Effector memory CD4-positive, alpha-beta T cell (primary cell): ENCODE measurements at places on chromosomes 16 and 17.

DNA sequence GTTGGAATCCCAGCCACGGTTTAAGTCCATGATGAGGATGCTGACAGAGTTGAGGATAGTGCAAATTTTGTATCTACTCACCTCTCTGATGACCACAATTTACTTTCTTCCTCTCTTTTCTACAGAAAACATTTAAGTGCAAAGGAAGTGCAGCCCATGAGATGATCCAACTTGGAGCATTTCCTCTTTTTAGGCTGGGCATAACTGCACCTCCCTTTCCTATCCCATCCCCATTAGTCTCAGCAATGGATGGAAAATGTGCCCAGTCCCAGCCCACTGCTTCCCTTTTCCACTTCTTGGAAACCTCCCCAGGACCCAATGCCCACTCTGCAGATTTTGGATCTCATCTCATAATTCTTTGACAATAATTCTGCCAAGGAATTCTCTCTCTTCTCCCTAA, 16.6 kb upstream of the CCL8 start:
- DNase-seq: no peak

DNA sequence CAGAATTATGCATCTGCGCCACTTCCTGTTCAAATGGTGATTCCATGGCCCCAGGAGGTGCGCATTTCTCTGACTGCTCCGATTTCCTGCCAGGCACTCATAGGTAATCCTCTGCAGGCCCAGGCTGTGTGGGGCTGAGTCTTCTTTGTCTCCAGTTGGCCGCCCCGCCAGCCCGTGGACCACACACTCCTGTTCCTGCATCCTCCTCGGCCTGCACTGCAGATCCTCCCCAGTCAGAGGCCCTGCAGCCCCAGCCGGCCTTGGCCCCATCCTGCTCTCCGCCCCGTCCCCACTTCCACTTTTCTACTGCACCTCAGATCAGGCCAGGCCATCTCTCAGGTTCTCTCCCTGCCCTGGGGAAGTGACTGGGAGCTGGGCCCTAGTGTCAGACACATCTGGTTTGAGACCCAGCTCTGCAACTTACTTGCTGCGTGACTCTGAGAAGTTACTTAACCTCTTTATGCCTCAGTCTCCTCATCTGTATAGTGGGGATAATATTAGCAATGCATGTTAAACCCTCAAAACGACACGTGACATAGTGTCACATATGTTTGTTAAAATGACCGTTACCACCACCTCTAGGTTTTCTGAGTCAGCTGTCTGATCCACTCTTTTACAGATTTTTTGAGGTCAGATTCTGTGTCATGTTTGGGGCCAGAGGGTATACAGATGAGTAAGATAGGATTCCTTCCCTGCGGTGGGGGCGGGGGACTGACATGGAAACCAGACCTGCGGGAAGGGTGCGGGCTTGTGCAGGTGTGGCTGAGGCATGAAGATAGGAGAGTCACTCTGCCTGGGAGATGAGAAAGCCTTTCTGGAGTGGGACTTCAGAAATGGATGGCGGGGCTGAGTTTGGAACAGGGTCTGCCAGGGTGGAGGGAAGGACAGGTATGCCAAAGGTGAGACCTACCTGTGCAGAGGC, 12.8 kb downstream of the RAB11FIP4 start:
- no peak for DNase-seq

GRCh38 chr17:82424001-82424862, 5.8 kb upstream of the OGFOD3 start:
- peak; percentile 11 for DNase-seq

DNA sequence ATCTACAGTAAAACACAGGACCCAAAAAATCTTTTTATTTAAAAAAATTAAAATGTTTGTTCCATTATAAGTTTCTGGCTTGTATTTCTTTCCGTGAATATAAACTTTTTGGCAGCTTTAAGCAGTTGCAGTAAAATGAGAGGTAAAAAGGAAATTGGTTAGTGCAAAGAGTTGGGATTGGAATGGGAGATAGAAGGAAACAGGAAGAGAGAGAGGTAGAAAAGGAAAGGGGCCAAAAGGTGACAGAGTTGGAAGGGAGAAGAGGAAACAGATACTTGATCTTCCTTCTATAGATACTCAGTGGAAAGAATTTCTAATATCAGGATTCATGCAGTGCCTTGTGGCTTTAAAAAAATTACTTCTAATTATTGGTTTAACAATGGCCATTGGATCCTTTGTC, 63.5 kb downstream of the NQO1 start:
- DNase-seq: no peak

DNA sequence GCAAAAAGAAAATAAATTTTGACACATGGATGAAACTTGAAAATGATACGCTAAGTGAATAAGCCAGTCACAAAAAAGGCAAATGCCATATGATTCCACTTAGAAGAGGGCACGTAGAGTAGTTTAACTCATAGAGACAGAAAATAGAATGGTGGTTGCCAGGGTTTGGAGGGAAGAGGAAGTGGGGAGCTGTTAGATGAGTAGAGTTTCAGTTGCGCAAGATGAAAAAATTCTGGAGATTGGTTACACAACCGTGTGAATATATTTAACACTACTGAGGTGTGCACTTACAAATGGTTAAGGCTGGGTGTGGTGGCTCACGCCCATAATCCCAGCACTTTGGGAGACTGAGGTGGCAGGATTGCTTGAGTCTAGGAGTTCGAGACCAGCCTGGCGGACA, 93.4 kb upstream of the TMEM132E start:
- no peak for DNase-seq

DNA sequence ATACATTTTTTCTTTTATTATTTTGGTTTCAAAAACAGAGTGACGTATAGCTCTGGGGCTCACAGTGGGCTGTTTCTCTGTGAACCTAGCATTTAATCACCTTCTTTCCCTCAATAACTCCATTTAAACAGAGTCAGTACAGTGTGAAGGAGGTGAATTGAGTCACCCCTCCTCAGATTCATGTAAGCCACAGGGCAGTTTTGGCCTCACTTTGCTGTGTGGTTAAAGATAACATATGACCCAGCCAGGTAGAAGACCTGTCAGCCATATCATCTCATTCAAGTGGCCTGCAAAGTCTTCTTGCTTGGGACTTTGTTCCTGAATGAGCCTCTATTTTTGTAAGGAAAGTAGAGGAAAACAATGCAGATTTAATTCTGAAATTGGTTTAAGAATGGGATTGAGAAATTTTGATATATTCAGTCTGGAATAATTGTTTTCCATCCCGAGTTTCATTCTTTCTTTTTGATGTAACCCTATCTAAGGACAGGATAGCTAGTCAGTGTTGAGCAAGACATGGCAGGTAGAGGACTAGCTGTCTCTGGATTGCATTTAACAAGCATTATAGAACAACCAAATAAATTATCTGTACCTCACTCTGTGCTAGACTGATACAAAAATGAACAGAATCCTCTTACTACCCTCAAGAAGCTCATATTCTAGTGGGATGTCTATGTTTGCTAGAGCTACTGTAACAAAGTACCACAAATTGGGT, 13.1 kb downstream of the MAP2K6 start:
- DNase-seq: no peak

DNA sequence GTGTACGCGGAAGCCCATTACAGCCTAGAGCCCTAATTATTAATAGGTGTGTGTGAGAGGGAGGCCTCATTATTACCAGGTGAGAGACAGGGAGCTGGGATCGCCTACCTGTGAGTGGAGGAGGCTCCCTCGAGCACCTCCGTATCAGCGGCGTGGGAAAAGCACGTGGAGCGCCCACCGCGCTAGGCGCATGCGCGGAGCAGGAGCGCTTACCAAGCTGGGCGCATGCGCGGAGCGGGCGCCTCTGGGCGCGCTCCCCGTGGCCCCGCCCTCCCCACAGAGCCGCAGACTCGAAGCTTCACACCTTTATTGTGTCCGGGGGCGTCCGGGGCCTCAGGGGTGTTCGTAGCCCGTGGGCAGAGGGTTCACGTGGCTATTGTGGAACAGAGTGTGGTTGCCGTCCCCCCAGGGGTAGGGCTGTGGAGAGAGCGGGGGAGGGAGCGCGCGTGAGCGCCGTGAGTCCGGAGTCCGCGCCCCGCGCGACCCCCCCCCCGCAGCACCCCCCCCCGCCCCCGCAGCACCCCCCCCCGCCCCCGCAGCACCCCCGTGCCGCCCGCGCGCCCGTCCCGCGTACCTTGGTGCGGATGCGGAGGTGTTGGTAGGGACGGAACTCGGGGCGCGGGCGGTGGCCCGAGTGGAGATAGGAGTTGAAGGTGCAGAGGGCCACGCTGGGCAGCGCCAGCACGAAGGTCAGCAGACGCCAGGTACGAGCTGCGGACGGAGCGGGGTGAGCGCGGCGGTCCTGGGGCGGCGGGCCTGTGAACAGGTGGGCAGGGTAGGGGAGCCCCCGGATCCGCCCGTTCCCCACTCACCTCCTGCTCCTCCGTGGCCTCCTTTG, 500 bp downstream of the COX6A2 start:
- peak; percentile 53 for DNase-seq

DNA sequence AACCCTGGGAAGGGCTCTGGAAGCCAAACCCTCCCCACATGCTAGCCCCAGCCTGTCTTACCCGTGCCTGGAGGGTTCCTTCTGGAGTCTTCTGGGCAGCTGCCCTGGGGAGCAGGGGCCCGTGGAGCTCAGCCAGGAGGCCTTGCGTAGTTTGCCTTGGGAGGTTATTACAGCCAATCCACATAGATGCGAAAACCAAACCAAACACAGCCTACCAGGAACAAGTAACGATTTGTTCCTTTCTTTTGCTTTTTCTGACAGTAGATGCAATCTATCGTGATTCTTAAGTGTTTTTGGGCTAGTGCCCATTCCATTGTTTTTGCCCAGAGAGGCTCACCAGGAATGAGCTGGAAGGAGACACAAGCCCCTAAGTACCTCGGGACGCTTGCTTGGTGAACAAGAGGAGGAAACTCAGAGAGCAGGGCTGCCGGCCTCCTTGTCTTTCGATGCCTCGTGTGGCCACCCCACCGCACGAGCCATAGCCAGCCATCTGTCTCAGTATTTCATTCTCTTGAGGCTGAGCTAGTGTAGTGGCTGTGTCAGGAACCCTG, 102.7 kb upstream of the NOL11 start:
- no peak for DNase-seq

DNA sequence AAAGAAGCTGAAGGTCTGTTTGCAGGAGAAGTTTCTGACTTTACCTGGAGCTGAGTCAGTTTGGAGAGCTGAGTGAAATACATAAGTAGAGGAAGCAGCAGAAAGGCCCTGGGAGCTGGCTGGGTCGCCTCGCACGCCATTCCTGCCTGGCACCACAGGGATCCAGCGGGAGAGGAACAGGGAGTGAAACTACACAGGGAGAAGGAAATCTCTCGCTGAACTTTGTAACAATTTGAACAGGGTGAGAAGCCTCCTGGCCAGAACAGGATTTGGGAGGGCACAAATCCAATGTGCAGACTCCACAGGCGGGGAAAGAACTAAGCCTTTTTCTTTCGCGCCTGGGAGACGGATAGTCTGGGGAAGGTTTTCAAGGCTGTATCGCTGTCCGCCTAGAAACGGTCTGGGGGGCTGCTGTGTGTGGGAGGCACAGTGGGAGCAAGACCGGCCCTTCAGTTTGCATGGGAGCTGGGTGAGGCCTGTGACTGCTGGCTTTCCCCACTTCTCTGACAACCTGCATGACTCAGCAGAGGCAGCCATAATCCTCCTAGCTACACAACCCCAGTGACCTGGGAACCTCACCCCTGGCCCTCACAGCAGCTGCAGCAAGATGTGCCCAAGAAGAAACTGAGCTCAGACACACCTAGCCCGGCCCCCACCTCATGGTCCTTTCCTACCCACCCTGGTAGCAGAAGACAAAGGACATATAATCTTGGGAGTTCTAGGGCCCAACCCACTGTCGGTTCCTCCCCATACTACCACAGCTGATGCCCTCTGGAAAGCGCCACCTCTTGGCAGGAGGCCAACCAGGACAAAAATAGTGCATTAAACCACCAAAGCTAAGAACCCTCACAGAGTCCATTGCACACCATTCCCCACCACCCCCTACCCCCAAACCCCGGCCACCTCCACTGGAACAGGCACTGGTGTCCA, 778.6 kb downstream of the KCNJ2 start:
- no peak for DNase-seq

DNA sequence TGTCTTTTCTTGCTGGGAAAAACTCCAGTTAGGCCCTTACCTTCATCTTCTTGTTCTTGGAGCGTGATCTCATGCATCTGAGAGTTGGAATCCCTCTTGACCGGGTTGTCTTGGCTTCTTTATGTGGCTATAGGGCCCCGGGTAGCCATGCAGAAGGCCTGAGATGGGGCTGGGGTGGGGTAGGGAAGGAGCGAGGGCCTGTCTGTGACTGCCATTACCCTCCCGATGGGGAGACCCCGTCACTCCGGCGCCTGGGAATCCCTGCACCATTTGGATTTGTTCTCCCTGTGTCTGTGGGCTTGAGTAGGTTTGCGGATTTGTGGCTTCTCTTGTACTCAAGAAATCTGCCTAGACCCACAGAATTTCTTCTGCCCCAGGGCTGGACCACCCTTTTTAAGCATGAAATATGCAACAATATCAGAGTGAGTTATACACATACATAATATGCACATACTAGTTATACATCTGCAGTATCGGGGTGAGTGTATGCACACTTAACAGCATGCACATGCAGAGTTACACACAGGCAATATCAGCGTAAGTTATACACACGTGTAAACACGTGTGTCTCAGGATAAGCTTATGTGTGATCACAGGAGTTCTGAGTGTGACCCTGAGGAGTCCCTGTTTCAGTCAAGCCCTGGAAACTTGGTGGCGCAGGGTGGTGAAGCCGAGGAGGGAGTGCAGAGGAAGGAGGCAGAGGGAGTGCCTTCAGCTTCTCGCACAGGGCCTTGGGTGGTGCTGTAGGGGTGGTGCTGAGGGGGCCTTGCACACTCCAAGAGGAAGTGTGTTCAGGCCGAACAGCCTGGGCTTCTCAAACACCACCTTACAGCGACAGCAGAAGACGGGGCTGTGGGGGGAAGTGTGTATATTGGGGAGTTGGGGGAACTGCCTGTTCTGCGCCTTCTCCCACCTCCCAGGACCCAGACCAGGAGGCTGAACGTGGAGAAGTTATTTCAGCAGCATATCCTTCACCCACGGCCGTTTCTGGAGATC, 18.5 kb downstream of the CCDC42 start:
- DNase-seq: no peak

DNA sequence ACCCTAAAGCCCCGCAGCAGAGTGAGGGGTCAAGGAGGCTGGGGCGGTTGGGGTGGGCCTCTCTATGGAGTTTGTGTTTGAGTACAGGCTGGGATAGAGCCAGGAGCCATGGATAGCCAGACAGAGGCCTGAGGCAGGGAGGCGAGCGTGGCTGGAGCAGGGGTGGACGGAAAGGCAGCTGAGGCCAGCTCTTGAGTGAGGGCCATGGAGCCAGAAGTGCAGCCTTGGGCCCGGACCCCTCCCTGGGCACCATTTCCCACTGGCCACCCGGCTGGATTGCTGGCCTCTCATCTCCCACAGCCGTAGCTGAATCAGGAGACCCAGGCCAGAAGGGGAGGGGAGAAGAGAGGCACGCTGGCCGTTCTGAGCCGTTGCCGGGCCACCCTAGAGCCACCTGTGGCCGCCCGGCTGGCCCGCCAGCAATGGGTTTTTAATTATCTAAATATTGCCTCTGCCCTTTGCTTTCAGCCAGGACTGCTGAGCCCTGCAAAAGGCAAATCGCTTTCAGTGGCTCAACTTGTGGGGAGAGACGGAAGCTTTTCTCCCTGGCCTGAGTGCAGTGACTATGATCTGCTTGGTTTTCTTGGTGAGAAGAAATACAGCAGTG, 75.2 kb upstream of the GSE1 start:
- DNase-seq: no peak
